Tongue (tissue), 3 donors: ENCODE measurements at places on chromosomes 4 and X. TPM values are rescaled to one million over a fixed set of nuclear protein-coding genes. Genes with fewer than 3 reads are reported as not detected.

DNA sequence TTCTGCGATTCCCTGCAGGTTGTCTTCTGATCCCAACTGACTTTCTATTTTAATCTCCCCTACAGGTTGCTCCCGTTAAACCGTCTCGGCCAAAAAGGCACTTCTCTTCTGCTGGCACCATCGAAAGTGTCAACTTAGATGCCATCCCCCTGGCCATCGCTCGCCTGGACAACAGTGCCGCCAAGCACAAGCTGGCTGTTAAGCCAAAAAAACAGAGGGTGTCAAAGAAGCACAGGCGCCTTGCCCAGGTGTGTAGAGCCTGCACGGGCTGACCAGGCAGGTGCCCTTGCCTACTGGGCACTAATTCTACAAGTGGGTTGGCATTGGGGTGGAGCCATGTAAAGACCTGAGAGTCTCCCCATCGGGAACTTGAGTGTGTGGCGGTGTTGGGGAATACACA, 74.2 kb downstream of the AASDH start:
- DNase-seq = no peak

- DNase-seq = peak; percentile 77
These were observed 704 bp downstream of the FAM114A1 start for GRCh38 chr4:38868059-38868960.

DNA sequence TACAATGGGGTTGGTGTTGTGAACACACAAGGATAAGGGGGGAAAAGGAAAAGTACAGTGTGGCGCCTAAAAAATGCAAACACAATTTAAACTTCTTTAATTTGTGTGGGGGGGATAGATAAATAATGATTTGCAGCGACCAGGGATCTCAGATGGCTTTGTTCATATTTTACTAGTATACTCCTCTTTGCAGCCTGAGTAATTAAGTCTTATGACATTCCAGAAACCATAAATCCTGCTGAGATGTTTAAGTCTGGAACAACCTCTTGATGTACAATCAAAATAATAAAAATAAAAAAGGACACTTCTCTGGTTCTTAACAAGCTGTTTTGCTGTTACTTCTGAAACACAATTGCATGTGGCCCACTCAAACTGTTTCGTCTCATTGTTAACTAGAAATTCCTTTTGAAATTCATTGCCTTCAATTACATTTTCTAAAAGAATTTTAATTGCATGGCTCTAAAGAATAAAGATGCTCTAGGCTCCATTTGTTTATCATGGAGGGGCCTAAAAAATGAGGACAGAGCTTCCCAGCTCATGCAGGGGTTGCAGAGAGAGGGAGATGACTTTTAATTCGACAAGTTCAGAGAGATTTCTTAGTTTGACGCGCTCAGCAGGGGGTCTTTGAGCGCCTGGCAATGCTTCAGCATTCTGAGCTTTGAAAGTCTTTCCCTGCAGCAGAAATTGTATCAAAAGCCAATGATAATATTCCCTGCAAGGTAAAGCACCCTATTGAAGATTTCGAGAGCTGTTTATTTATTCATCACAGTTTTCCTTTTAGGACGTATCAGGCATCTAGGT, 892.4 kb upstream of the TENM3 start:
- DNase-seq = no peak

DNA sequence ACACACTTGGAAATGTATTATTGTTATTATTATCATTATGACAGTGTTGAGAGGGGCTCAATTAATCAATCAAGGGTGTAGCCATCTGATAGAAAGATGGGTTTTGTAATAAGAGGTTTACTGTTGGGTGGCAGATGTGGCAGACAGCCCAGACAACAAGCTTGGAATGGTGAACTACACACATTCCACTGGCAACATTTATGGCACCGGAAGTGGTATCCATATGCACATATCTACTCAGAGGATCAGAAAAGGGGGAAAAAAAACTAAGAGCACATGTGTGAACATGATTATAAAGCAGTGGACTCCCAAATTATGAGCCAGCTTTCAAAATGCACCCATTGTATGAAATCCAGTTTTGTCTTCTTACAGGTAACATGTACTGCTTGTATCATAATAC, 125.9 kb upstream of the ARX start:
- DNase-seq = no peak

Gene SLC25A53
- 13.2 TPM for total RNA-seq

Gene CITED1
- 4.6 TPM for total RNA-seq
